Stimulated activated CD8-positive, alpha-beta memory T cell treated with anti-CD3 and anti-CD28 coated beads, Interleukin-4, amount 100 ng/mL, for 4 hours (primary cell): ENCODE measurements at places on chromosomes 5 and 9.

DNA sequence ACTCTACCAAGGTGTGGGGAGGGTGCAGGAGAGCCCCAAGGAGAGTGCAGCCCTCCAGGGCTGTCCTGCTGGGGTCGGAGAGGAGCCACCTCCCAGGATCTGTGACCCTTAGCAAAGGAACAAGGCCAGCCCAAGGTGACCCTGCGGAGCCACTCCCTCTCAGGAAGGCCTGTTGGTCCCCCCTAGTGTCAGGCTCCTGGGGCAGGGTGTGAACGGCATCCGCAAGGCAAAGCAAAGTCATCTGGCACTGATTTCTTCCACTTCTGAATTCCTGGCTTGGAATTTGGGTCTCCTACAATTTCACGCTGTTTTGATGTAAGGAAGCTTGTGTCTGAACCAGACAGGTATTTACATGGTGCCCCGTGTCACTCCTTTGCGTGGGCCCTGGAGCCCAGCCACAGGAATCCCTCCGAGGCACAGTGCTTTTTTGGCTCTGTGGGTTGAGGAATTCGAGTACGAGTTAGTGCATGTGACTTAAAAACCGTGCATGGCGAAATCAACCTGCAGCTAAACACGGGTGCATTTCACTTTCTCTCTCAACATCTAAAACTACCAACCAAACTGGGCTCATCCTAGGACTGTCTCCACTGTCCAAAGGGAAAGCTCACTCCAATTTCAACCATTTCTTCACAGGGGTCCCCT is 24.5 kb upstream of the GFPT2 start:
- DNase-seq = no peak

- DNase-seq = no peak
These were observed 2.6 kb upstream of the SQSTM1 start for GRCh38 chr5:179817890-179818745.

DNA sequence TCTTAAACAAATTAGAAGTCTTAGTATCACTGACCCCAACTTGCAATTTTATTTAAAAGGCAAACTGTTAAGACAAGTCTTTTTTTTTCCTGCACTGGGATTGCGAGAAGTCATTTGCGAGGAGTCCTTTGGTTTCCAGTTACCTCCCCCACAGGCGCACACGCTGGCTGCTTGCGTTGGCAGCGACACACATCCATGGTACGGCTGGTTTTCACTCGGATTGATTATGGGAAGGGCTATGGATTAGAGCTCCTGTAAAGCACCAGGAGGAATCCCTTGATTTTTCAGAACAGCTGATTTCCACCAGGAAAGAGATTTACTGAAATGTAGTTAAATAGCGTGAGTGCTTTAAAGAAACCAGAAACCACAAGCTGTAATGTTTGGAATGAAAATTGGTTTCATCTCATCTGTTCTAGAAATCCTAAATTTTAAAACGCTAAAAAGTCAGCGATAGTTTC is 737 bp downstream of the SLC1A3 start:
- no peak for DNase-seq

DNA sequence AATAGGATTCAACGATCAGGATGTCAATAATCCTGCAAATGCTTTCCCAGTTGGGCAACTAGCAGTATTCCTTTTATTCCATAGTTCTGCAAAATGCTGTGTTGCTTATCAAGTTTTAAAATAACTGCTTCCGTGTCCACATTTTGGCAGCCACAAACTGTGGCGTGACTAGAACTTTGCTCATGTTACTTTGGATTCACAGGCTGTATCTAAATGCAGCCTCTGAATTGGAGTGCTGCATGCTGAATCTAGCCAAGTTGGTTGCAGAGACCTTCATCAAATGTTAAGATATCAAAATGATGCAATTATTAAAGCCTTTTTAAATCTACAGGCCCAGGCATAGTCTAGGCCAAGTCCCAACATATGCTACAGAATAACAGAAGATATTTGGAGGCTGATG is 249.2 kb downstream of the NR2F1-AS1 start:
- DNase-seq = no peak

DNA sequence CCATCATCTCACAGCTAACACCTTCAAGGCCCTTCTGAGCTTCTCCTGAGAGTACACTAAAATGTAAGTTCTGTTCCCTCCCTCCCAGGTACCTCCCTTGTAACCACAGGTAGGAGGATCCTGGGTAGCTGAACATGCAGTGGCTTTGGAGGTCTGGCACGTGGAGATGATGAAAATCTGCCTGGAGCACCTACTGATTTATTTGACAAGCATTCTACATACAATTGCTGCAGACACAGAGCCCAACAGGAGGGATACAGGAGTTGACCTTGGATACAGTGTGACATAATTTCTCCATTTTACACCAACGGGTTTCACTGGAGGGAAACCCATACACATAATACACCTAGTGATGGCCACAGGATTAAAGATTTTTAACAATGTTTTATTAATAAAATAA is 478.7 kb downstream of the SEMA5A start:
- DNase-seq = no peak

DNA sequence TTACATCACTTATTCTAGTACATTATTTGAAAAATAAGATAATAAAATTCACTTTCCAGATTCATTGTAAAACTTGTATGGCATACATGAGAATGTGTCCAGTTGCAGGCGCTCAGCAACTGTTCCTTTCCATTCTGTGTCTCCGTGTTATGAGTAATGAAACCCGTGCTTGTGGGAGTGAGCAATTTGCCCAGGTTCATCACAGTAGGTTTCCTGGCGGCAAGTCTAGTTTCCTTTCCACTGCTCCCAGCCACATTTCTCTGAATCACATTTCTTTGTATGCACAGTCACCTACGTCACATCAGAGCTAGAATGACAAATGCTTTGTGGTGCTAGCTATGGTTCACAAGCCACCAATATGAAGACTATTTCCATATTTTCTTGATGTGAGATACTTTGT is 39.9 kb downstream of the MOCS2 start:
- DNase-seq = no peak

DNA sequence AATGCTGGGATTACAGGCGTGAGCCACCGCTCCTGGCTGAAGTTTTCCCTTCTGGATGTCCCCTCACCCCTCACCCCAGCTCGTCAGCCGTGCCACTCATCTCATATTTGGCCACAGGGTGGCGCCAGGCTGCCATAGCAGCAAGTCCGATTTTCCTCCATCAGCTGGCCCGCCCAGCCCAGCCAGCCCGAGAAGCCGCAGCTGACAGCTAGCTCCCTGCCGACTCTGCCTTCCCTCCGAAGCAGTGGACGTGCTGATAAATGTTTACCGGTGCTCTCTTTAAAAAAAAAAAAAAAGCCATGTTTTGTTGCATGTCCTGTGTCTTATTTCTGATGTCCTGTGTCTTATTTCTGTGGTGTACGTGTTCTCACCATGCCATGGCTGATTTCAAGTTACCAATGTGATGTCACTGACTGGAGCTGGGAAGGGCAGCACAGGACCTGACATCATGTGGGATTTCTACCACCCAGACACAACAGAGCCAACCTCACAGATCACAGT is 58.3 kb downstream of the PFDN1 start:
- DNase-seq = peak; percentile 42

GRCh38 chr5:178293815-178294214 is 61.2 kb upstream of the PHYKPL start:
- no peak for DNase-seq

GRCh38 chr5:152456815-152457443 is 51.9 kb upstream of the NMUR2 start:
- no peak for DNase-seq

GRCh38 chr9:92599938-92600461 is 64.2 kb upstream of the ECM2 start:
- no peak for DNase-seq

- no peak for DNase-seq
These were observed 103.1 kb downstream of the SERINC5 start for GRCh38 chr5:80152778-80153177.

- DNase-seq = no peak
These were observed 104.0 kb downstream of the PTTG1 start for GRCh38 chr5:160525471-160526261.

DNA sequence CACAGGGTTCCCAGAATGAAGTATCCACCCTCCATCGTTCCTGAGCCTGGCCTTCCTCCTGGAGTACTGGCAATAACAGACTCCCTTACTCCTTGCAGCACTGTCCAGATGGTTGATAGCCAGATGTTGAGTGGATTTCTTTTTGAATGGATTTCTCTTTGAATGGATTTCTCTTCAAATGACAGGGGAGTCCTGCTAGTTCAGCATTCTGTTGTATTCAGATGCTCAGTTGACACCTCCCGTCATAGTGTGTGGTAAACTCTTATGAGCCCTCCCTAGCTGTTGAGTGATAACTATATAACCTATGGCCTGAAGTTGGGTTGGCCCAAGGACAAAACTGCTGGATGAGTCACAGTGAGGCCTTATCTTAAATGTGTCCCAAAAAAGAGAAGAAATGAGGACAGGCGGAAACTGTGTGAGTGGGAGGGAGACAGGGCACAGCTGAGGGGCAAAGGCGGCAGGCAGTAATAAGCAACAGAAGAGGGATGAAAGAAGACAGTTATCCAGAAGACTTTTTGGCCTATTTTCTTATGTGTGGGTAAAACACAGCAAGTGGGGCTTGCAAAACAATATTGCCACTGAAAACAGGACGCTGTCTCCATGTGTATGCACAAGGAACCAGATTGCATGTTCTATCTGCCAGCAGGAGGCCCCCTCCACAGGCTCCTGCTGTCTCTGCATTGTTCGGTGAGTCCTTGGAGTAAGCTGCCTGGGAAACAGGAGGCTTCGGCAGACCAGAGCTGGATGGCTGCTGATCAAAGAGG is 209.5 kb upstream of the S1PR3 start:
- DNase-seq = no peak

- DNase-seq = no peak
These were observed 1855.5 kb downstream of the MAT2B start for GRCh38 chr5:165360784-165361542.

GRCh38 chr9:3502560-3503398 is 23.0 kb downstream of the RFX3 start:
- no peak for DNase-seq

DNA sequence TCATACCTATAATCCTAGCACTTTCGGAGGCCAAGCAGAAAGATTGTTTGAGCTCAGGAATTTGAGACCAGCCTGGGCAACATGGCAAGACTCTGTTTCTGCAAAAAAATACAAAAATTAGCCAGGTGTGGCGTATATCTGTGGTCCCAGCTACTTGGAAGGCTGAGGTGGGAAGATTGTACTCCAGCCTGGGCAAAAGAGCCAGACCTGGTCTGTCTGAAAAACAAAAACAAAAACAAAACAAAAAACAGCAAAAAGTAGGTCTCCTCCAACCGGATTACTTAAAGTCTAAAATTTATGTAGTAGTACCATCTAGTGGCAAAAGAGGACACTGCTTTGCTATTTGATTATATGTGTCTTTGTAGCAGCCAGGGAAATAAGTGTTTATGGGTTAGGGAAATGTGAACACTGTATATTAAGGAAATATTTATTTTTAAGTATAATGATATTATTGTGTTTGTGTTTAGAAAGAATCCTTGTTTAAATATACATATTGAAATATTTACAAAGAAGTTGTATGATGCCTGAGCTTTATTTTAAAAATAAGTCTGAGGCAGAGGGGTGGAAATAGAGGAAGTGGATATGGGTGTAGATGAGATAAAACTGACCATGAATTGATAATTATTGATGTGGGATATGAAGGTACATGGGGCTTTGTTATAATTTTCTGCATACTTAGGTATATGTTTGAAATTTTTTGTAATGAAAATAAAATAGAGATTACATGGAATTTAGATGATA is 20.0 kb downstream of the APC start:
- DNase-seq = no peak

DNA sequence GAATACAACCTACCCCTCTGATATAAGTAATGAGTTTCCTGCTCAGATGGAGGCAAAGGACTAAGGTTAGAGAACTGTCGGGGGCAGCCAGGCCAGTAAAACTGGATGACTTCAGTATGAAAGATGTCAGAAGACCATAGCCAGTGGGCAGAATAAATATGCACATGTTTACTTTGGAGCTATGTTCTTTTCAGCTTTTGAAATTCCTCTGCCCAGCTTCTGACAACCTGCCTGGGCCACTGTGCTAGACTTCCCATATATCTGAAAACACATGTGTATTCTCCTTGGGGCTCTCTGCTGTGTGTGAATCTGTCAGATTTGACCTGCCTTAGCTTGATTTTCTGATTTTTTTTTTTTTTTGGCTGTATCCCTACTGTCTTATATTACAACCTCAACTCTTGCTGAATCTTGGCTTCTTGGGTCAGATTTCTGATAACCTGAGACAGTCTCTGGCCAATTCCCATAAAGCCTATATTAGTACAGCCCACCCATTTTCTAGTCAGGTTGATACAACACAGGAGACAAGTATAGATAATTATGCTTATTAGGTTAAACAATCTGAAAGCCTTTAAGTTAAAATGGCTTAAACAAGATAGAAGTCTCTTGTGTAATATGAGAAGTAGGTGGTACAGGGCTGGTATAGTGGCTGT is 76.6 kb upstream of the PRLR start:
- DNase-seq = no peak

GRCh38 chr5:76144513-76145274 is 61.5 kb downstream of the SV2C start:
- no peak for DNase-seq

DNA sequence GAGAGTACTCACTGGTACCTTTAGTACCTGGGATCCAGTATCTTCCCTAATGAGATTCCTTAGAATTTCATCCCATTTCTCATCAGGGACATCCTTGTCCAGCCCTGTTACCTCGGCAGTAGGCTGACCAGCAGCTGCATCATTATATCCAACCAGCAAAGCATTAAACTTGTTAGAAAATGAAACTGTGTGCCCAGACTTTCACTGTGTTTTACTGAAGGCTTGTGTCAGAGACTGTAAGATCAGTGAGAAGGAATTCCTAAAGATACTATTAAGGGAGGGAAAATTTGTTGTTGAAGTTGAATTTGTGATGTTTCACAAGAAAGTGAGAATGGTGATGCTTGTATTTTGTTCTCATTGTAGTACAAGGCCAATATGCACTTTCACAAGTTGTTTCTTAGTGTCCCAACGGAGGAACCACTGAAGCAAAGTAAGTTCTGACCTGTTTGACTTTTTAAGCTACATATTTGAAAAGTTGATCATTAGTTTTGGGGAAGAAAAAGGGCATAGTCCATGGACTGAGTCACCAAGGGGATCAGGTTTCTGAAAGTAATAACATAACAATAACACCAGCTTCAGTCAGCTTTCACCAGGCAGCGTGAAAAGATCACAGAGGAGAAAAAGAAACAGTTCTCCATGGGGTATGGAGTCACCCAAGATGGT is 48.8 kb downstream of the GRAMD2B start:
- DNase-seq = no peak

GRCh38 chr9:13857521-13857920 is 456.4 kb downstream of the NFIB start:
- no peak for DNase-seq

DNA sequence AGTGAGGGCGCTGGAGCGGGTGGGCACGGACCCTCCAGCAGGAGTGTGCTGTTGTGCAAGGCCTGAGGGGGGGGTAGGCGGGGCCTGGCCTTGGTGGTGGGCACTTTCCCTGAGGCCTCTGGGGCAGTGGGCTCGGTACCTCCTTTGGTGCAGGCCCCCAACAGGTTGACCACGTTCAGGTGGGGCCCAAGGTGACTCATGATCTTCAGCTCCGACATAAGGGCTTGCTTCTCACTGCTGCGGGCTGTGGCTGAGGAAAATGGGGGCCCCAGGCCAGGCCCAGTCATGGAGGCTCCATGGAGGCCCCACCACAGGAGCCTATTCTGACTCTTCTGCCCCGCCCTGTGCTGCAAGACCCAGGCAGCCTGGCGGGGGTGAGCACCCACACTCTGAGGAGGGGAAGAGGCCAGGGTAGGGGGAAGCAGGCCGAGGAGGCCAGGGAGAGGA is 31.5 kb downstream of the PDGFRB start:
- no peak for DNase-seq
